ENCODE measurements at places on chromosomes 1 and 21.

DNA sequence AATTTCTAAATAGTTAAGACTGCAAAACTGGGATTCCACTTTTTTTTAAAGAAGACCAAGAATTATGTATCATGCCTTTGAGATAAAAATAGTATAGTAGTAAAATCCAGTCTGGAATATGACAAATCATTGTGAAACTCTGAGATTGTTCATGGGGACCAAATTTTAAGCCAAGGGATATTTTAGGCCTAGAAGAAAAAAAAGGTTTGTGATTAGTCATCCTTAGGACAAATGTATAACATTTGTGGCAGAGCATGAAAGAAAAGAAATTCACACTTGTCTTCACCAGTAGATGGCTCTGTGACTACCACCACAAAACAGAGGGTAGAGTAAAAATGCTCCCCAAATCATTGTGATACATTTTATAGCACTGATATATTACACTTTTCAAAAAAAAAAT is 226.1 kb downstream of the KCTD3 start:
- no peak for DNase-seq

GRCh38 chr1:169493251-169493650 is 7.5 kb upstream of the SLC19A2 start:
- no peak for DNase-seq

DNA sequence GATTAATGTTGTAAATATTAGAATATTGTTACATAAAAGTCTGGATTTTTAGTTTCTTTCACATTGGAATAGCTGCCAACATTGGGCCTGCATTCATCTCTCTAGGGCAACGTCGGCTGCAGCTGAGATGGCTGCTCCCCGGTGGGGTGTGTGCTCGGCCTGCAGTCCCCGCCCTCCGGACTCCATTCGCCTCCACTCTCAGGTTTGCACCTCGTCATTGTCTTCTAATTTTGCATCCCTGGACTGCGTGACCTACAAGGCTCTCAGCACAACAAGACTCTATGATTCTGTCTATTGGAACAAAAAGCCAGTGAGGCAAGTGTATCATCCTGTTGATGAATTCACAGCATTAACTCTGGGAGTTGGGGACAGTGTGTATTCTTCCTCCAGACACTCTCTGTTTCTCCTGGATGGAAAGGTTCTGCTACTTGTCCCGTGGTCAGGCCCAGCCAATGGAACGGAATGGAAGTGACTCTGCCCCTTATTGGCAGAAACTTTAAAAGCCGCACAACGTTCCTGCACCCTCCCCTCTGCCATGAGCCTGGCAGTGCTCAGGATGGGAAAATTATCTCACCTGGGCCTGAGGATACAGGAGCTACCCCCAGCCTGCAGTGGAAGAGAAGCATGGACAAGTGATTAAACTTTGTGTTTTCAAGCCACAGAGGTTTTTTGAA is 105.0 kb upstream of the SAMD11 start:
- no peak for DNase-seq

- no peak for DNase-seq
Measured at GRCh38 chr1:181817091-181817490, 244.4 kb downstream of the ZNF648 start.
